ENCODE measurements at places on chromosomes 12 and 14.

DNA sequence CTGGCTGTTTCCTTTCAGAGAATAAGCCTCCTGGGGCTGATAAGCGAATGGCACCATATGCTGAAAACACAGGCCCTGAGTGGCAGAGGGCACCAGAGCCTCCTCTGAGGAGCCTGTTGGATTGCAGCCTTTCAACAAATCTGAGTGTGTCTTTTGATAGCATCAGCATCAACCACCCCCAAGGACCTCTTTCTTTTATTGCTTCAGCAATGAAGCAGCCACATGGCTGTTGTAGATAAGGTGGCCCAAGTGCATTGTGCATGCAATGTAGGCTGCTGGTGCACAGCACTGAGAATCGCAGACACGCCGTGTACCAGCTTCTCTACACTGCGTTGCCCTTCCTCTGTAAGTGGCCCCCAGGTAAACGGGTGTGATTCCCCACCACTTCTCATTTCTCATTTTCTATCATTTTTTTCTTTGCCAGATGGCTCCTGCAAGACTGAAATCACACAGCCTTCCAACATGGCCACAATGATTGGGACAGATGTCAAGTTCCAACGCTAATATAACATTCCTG is 191.7 kb downstream of the DAD1 start:
- DNase-seq = no peak

- no peak for DNase-seq
Measured at GRCh38 chr12:79317179-79317847, 373.5 kb downstream of the PAWR start.

- DNase-seq = peak; percentile 15
Measured at GRCh38 chr14:104214431-104215218, 76.2 kb downstream of the KIF26A start.

DNA sequence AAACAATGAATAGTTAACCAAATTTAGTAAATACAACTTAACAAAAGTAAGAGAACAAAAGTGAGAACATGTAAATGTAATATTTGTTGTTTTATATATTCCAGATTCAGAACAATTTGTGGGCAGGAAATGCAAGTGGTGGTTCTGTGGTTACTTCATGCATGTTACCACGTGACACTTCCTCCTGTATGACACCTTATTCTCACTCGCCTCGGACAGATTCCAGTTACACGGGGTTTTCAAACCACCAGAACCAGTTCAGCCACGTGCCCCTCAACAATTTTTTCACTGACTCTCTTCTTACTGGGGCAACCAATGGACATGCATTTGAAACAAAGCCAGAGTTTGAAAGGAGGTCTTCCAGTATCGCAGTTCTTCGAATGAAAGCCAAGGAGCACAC is 21.0 kb downstream of the ALX1 start:
- DNase-seq = no peak

DNA sequence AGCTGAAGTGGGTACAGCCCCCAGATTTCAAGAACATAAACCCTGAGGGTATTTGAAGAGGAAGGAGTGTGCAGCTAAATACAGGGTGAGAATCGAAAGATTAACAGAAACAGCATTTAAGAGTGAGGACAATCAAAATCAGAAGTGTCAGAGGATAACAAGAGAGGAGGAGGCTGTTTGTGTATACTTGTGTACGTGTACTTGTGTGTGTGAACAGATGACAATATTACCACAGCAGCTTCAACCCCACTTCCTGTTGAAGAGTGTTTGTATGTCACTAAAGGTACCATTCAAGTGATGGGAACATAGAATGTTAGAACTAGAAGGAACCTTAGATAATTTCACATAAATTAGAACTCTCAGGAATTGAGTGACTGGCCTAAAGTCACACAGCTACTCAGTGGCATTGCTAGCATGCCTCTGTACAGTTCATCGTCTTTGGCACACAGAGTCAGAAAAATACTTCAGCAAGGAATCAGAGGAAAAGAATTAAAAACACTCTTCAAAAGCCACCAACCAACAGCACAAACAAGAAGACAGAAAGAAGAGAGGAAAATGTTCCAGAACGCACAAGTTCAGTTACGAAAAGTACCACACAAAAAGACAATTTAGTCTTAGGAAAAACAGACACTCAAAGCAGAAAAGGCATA is 164.3 kb upstream of the BCL2L14 start:
- DNase-seq = no peak

GRCh38 chr12:121214166-121214777 is 4.3 kb downstream of the P2RX4 start:
- DNase-seq = no peak

- DNase-seq = no peak
Measured at GRCh38 chr14:35879654-35880249, 53.6 kb downstream of the BRMS1L start.

DNA sequence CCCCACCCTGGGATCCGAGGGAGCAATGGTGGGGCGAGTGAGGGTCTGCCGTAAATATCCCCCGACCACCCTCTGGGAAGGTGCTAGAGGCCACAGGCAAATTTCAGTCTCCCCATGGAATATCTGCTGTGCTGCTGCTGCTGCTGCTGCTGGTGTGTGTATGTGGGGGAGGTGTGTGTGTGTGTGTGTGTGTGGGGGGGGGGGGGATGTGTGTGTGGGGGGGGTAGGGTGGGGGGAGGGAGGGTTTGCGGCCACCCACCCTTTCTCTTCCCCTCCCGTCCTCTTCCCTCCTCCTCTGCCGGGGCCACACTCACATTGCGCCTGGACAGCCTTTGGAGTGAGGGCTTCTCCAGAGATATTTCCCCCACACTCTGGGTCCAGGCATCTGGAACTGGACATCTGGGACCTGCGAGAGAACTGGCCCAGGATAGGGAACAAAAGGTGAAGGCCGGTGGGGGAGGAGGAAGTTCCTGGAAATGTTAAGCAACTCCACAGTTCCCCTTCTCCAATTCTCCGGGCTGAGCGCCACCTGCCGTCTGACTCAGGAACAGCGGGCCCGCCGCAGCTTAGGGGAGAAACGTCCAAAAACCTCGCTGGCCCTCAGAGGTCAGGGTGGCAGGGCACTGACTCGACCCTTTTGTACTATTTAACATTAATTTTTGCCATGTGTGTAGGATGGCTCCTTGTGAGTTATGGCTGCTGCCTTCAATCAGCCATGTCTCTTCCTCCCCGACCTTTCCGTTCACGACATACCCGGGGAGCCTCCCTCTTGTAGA is at the start of gene C1RL:
TSS of gene C1RL (minus strand) at position 419 of the 776 bp plus-strand sequence. CDS start at position 385, 34 bp downstream.
- peak; percentile 91 for DNase-seq

GRCh38 chr14:85934886-85935254 is 404.9 kb downstream of the FLRT2 start:
- DNase-seq = no peak

- no peak for DNase-seq
Measured at GRCh38 chr12:53806721-53807120, 54.9 kb upstream of the CISTR start.

- DNase-seq = no peak
Measured at GRCh38 chr14:87076146-87076545, 916.8 kb downstream of the GALC start.

GRCh38 chr14:67934087-67934486 is 114.5 kb downstream of the RAD51B start:
- peak; percentile 33 for DNase-seq

DNA sequence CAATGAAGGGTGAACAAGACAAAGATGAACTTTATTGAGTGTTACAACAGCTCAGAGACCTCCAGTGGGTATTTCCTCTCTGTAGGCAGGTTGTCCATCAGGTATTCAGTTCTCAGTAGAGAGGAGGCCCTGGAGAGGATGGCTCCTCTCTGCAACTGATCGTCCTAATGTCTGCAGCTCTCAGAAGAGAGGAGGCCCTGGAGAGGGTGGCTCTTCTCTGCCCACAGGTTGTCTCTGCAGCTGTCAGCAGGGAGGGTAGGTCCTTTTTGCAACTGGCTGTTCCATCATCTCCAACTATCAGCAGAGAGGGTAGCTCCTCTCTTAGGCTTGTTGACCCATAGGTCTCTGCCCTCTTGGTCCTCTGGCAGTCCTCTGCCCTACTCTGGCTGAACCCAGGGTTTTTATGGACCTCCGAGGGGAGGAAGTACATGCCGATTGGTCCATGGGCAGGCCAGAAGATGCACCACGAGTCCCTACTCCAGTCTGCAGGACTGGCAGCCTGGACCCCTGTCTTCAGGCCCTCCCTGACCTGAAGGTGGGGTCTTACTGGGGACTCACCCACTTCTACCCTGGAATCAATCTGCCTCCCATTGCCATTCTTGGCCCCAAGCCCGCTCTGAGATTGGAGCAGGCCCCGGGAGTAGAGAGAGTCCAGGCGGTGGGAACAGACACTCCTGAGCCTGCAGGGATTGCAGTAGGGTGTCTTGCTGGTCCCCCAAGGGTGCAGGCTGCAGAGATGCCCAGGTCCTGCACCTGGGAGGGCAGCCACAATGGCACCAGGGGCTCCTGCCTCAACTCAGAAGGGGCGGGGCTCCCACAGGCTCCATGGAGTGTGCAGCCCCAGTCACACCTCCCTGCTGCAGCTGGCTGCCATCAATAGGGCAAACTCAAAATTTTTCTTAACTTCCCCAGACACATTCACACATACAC is 2.3 kb downstream of the TMEM116 start:
- DNase-seq = no peak

GRCh38 chr12:109743076-109743910 is 29.7 kb downstream of the FAM222A start:
- DNase-seq = peak; percentile 20

GRCh38 chr12:112162241-112162790 is 37.0 kb downstream of the TRAFD1 start:
- no peak for DNase-seq

GRCh38 chr12:108611884-108612415 is 14.1 kb upstream of the TMEM119 start:
- DNase-seq = no peak

All from left hindlimb (tissue), 1 donor.